ENCODE measurements at places on chromosomes 7 and 10. TPM values are rescaled to one million over a fixed set of nuclear protein-coding genes. Genes with fewer than 3 reads are reported as not detected.

The RNF133 gene
- 0.93 TPM for total RNA-seq

- peaks cover 10% of the 10 kb centered on the region for H3K27me3 ChIP-seq
- peaks cover 10% of the 10 kb centered on the region for H3K4me1 ChIP-seq
- no peak overlapping the region for H3K27ac ChIP-seq
- DNase-seq: no peak
Measured at GRCh38 chr7:55020466-55020871, 1.7 kb downstream of the EGFR start.

The MMS19 gene
- 80.9 TPM for total RNA-seq

DNA sequence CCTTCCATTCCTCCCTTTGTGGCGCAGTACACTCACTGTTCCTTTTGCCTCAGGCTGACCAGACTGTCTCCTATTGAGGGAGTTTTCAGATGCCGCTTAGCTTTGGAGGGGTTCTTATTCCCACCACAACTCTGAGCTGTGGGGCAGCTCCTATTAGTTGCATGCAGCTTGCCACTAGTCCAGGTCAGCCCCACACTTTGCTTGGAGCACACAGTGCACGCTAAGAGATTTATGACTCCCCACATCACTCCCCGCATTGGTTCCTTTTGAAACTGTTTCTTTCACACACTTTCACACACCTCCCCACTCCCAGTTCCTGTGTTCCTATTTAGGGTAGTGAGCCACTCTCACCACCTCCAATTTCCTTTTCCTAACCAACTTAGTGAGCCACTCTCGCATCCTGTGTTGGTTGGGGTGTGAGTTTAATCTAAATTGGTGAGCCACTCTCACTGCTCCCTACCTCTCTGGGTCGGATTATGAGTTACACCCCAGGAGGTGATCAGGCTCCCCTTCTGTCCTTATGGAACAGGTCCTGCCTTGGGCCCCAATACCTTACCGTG lies 10.4 kb upstream of the ZNF485 start:
- H3K36me3 ChIP-seq: no peaks in the 10 kb centered on the region
- H3K4me3 ChIP-seq: no peak overlapping the region
- no peaks in the 10 kb centered on the region for H3K27me3 ChIP-seq

The LBX1 gene
- not detected for total RNA-seq
